ENCODE measurements at places on chromosomes 12 and 14.

DNA sequence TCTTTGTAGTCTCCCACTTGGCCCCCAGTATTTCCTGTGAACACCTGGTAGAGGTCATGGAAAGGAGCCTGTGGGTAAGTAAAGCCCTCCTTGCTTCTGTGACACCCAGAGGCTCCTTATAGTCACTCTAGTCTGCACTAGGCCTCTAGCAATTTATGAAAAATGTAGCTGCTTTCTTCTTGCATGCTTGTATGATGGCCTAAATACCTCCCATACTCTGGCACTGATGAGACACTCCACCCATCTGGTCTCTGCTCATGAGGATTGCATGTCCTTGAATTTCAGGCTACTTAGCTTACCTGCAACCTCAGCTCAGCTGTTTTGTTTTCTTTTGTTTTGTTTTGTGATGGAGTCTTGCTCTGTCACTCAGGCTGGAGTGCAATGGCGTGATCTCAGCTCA lies 4.6 kb upstream of the A2ML1 start:
- no peak for DNase-seq

DNA sequence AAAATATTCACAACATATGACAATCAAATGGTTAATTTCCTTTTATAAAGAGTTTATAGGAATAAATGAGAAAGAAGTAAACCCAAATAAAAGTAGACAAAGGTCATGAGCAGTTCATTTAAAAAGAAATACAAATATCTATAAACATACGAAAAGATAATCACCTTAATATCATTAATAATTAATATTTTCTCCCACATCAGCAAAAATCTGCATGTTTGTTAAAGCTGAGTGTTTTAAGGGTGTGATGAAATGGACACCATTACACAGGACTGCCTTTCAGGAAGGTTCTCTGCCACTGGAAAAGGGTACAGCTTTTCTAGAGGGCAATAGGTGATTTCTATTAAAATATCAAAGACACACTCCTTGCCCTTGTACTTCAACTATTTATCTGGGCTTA lies 14.7 kb upstream of the DHRS4 start:
- no peak for DNase-seq

DNA sequence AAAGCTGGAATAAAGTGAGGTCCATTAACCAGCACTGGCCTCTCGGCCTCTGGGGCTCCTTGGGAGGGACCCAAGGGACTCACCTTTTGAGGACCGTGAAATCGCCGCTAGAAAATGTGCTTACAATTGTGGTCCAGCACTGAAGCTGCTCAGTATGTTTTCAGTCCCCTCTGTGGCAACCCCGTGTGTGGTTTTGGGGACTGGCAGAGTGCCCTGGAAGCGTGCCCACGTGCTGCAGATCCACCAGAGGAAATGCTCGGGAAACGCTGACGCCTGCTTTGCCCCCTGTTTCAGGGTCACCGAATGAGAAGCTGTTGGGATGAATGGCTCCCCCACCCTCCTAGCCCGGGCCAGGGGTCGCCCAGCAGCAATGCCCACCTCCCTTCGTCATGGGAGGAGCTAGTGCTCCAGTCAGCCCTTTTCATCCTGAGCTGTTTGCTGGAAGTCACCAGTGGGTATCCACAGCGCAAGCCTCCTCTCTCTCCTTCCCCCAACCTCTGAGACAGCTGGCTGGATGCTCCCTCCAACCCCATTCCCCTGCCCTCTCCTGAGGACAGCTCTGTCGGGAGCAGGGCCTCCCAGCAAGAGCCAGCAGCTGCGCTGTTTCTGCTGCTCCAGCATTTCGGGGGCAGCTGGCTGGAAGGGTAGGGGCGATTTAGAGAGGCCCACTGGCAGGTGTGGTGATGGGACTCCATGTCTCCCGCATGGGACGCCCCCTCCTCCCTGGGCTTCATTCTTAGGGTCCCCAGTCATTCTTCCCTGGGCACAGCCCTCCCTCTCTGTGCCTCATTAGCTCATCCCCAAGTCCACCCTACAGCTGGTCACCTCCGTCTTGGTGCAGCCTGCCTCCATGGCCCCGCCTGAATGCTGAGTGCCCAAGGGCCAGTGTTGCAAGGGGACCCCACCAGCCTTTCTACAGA lies 33.2 kb upstream of the PPP1R13B start:
- DNase-seq = peak; percentile 54

DNA sequence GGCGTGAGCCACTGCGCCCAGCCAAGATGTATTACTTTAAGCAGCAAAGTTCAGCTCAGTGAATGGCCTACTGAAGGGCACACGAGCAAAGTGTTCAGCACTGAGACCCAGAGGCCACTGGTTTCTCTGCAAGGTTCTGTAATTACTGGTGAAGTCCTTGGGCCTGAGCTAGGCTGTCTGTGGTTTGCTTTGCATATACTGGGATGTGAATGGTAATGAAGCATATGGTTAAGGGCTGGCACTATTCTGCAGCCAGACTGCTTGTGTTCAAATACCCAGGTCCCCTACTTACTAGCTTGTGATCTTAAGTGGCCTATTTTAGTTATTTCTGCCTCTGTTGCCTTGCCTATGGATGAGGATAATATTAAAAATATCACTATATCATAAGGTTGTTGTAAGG lies 72.0 kb downstream of the LLPH start:
- DNase-seq = no peak

DNA sequence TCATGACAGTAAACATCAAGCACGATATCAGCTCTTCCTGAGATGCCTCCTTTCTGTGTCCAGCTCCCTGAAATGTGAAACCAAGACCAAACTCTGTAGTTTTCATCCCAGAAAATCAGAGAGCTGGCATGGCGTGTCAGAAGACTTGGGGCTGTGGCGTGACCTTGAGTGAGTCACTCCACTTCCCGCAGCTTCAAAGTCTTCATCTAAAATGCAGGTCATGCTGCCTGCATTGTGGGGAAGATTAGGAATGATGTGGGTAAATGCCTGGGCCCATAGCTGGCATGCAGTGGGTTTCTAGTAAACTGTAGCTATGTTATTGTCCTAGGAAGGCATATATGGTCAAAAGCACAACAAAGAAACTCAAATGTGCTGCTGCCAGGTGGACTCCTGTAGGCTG lies 28.8 kb downstream of the OAS2 start:
- DNase-seq = no peak

- no peak for DNase-seq
Measured at GRCh38 chr12:29617407-29617803, 119.9 kb upstream of the OVCH1 start.

DNA sequence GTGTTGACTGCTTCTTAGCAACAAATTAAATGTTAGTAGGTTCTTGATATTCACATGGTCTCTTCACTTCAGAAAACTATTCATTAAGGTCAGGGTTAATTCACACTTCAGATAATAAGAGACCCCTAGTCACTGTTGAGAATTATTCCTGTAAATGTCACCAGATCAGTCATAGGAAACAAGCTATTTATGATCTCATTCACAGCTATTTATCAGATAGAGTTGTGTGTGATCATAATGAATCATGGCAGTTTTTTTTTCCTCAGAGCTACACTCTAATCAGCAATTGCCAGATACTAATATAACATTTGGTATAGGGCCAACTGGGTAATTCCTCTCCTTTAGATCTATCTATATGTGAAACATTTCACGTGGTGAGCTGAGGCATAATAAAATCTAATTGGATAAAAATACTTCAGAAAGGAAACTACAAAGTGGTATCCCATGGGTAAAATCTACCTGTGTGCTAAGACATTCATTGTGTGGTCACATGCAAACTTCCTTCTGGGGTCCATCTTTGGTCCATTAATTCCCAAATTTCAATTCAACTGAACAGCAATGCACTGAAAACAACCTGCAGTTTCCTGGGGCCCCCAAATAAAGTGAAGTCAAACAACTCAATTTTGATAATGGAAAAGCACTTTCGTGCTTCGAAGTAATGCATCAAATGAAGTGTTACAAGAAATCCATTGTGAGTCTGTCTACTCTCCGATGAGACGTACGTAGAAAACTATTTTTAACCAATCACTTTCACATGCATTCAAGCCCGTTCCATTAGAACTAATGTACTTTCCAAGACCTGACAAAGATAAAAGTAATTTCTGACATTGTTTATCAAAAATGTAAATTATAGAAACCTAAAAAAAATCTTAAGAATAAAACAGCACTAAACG lies 197.0 kb downstream of the ACSS3 start:
- DNase-seq = no peak

DNA sequence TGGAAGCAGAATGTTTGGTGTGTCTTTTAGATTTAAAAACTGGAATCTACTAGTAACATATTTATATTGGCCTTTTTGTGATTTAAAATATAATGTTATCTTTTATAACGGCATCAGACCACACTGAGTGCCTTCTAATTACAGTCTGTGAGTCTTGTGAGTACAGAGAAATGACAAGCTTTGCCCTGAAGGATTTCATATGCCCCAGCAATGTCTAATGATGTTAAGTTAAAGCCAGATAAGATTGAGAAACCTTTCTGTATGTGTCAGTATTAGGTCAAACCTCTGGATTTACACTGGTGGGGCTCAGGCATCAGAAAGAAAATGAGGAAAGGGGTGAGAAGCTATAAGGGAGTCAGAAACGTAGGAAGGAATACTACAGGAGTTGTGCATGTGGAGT lies 25.2 kb downstream of the PLEKHA5 start:
- DNase-seq = no peak

DNA sequence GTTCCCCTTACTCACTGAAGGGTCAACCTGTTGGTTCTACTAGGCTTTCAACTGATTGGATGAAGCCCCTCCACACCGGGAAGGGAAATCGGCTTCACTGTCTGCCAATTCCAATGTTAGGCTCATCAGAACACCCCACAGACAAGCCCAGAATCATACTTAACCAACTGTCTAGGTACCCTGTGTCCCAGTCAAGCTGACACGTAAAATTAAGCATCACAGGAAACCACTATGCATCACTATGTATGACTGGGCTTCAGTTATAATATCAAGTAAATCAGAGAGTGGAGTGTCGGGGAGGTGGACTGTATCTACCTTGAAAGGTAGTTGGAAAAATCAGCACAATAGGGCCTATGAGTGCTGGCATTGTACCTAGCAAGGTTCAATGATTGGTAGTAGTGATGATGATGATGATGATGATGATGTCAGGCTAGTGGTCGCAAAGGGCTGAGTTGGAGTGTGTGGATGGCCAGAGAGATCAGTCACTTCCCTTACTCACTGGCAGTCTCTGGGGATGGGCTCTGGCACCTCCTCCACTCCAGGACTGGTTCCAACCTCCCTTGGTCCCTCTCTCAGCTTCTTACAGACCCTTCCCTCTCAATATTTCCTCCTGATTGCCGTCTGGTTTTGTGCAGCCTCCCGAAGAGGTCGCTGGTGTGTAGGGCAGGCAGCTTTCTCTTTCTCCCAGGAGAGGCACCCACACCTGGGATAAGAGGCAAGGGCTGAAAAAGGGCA lies 3.3 kb upstream of the ATG101 start:
- no peak for DNase-seq

DNA sequence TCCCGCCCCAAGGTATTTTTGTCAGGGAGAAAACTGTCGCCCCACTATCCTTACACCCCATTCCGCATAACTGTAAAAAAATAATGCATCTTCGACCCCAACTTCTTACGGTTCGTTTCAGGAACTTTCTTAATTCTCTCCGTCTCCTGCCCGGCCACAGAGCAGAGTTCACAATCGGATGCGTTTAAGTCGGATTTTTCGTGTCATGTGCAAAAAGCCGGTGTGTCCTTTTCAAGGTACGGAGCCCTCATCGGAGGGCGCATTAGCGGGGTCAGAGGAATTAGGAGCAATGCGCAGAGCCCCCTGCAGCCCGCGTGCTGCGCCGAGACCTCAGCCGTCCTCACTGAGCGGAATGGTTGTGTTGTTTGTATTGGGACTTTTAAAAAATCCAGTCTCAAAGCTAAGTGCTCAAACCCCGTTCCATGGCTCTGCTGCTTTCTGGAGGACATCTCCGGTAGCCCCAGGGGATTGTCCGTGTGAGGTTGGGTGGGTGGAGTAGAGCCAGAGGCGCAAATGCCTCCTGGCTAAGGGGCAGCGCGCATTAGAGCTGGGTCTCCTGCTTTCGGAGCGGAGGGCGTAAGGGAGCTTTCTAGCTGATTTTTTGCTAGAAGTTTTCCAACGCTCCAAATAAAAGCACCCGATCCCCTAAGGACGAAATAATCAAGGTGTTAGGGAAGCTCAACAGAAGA lies 3.9 kb upstream of the GSC start:
- DNase-seq = no peak

DNA sequence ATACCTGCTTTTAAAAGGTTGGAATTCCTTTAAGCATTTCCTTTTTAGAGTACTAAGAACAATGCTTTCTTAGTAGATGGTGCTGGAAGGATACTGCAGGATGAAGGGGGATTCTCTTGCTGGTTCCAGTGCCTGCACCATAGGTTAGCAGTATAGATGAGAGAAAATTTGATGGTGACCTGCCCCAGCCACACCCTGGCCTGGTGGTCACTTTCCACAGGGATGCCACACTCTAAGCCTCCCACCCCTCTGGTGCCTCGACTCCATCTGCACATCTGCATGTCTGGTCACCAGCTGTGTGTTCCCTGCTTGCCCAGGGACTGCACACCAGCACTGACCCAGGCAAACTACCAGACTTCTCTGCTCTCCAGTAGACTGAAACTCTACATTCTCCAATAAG lies 19.1 kb downstream of the SLC2A3 start:
- no peak for DNase-seq

DNA sequence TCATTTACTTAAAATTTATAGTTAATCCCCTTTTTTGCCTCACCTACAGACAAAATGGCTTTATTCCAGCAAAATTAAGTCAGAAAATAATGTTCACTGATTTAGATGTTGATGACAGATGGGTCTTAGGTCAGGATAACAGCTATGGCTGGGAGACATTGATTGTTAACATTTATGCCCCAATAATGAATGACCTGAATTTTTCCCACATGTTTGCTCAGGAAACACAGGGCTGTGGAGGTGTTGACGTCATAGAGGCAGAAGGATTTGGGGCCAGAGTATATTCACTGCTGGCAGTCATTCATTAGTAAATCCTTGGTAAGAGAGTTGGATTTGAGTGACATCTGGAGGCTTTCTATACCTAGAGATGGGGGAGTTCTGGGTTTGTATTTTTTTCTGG lies 121.3 kb downstream of the PDE3A start:
- no peak for DNase-seq

GRCh38 chr12:29054858-29055663 lies 94.0 kb upstream of the FAR2 start:
- DNase-seq = no peak

DNA sequence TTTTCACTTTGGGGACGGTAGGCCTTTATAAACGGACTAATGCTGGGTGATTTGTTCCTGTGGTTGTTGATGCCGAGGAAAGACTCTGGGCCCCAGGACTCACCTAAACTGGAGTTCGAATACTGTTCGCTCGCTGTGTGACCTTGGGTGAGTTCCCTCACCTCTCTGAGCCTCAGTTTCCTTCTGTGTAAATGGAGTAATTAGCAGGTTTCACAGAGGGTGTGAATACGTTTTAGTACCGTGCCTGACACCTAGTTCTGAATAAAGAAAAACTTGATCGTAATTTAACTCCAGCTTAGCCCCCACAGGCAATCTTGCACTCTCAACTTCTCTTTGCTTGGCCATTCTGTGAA lies 505 bp downstream of the UBE3B start:
- DNase-seq = no peak

Measured in skeletal muscle cell (primary cell).